BE2C (cell line): ENCODE measurements at places on chromosomes 13 and 19.

- DNase-seq, result no peak
Measured at GRCh38 chr19:7851623-7852500, 21.8 kb downstream of the EVI5L start.

DNA sequence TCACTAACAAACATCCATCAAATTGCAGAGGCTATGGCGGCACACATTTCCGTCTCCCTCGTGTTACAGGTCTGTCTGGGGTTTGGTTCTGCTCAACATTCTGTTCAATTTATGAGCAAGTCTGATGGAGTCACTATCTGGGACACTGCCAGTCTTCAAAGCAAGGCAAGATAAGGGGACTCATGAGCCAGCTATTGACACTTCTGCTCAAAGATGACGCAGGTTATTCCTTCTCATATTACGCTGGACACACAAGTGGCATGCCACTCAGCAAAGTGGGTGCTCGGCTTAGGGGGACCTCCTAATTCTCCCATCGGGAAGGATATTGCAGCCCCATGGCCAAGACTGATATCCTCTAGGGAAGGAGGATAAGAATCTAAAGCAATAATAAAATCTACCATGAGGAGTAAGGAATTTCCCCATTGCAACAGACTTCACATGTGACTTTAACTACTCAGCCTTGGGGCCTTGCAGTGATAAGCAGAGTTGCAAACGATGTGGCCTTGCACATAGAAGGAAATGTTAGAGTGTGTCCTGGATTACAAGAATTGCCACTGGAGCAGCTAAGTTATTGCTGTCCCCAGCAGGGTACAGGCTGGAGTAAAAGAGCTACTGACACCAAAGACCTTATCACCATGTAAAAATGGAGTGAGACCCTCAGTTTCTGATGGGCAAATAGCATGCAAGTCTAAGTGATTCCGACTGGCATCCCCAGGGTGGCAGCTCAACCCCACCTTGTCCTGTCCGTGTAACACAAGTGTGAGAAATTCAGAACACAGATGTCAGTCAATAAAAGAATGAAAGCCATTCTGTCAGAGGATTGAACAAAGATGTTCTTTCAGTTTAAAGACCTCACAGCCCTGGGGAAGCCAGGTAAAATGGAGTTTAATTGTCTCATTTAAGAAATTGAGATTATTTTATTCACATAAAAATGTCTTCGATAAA is 306.1 kb downstream of the IRS2 start:
- no peak for DNase-seq

GRCh38 chr19:37519890-37520289 is 13.2 kb downstream of the ZNF793 start:
- DNase-seq, result peak; percentile 52

DNA sequence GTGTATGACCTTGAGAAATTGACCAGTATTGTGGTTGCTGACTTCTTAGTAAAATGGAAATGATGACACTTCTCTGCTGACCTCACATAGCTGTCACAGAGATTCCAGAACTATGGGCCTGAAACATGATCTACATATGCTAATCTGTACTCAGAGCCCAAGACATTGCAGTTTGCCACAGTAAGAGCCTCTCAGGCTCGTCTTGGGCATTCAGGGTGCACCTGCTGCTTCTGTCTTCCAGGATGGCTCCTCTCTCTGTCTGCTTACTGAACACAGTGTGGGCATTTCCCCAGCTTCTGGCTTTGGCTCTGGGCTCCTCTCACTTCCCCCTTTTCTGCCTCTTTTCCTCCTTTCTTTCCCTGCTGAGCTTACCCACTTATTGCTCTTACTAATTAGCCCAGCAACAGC is 22.3 kb upstream of the SLC46A3 start:
- DNase-seq, result no peak

DNA sequence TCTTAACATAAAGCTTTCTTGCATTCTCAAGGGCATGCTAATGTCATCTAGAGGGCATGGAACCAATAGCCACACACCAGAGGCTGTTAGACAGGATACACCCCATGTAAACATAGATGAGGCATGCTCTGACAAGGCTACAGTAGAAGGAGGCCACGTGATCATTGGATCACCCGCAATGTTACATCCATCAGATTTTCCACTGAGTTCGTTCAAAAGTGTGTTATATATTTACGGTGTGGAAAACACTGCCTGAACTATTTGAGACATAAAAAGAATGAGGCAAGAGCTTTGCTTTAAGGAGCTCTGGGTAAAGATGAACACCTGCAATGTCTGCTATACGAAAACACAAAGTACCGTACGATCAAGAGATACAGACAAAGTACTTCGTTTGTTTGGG is 817.5 kb upstream of the SLC10A2 start:
- DNase-seq, result no peak
